ENCODE measurements at places on chromosomes 5 and 9. TPM values are rescaled to one million over a fixed set of nuclear protein-coding genes. Genes with fewer than 3 reads are reported as not detected.

- ATAC-seq: no peak
Measured at GRCh38 chr9:82209797-82210470, 221.4 kb downstream of the SPATA31D1 start.

DNA sequence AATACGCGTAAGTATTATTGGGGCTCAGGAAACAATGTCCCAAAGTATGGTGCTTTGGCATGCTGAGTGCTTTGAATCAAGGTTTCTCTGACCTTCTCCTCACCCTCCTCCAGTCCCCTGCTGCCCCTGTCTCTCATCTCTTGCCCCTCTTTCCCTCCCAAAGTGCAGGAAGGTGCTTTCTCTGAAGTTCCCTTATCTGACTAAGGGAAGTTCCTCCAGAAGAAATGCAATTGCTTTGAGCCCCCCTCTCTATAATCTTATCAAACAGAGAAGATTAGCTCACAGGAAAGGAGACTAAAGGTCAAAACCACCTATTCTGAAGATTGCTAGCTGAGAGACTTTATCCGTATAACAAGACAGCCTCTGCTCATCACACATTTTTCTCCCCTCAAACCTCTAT lies 288.1 kb downstream of the ARL15 start:
- ATAC-seq: no peak

The SCGB3A2 gene
- not detected for total RNA-seq

GRCh38 chr9:17669206-17669605 lies 90.3 kb downstream of the SH3GL2 start:
- no peak for ATAC-seq

The FRMD3 gene
- 0.60 TPM for total RNA-seq

DNA sequence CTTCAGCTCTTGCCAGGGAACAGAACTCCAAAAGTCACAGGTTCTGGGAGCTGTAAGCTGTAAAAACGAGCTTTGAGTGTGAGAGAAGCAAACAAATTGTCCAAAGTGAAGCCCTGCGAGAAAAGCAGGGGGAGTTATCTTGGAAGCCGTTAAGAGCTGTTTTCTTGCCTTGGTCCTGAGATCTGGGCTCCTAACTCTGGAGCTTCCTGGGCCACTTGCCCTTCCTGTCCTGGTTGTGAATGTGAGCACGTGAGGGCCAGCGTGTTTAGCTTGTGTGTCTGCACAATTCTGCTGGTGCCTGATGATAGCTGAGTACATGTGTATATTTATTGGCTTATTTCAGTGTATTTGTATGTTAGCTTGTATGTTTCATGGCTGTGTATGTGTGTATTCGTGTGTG lies 40.5 kb downstream of the DAB2IP start:
- ATAC-seq: no peak

DNA sequence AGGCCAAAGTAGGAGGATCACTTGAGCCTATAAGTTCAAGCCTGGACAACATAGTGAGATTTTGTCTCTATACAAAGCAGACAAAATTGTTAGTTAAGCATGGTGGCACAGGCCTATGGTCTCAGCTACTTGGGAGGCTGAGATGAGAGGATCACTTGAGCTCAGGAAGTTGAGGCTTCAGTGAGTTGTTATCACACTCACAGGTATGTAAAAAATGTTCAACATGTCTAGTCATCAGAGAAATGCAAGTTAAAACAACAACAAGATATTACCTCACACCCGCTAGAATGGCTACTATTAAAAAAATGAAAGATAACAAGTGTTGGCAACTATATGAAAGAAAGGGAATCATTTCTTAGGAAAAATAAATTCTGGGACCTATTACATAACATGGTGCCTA lies 341.5 kb upstream of the ST8SIA4 start:
- no peak for ATAC-seq

The DIRAS2 gene
- not detected for total RNA-seq

DNA sequence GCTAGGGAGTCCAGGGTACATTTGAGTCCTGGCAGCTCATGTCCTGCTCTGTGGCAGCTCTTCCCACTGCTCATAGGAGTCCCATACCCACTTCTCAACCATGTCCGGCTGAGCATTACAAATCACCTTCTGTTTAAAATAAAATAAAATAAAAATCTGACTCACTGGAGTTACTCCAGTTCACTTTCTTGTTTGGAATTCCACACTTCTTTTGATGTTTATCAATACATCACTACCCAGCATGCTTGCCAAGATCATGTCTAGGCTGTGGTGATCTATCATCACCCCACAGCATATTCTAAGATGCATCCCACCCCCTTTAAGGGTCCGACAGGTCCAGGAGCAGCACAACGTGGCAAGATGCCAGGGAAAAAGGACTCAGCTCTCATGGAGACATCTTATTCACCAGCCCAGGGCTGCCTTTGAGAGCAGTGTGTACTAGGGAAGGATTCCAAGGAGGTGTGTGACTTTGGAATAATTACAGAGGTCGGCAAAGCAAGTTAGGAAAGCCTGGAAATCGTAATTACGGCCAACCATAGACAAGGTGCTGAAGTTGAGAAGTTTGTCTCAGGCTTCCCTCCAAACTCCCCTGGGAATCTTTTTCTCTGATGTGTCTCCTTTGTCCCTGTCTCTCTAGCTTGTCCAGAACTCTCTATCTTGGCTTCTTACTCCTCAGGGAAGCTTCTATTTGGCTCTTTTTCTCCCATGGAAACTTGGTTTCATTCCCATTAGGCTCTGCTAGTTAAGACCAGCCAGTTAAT lies 111.4 kb upstream of the SLC1A3 start:
- ATAC-seq: no peak

The LCN15 gene
- not detected for total RNA-seq

The PCA3 gene
- not detected for total RNA-seq

DNA sequence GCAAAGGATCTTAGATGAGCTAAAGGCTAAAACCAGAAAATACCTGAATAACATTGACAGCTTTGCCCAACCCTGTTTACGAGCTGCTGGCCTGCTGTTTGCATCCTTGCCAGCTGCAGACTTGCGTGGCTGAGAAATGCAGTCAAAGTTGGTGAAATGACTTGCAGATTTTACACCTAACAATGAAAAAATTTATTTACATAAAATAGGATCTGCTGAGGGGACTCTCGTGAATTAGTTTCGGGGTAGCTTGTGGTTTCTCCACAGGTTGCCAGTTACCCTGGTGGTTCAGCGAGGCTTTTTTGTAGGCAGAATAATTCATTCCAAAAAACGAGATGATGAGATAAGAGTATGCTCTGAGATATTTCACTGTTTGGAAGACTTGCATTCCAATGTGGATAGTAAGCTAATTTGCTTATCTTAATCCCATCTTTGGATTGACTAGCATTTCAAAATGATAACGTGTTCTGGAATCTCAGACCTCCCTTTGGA lies 65.7 kb upstream of the FANCC start:
- ATAC-seq: no peak

The CSNK1A1 gene
- 404 TPM for total RNA-seq

- ATAC-seq: peak; percentile 48
Measured at GRCh38 chr5:139636207-139636792, 11.8 kb upstream of the CXXC5 start.

DNA sequence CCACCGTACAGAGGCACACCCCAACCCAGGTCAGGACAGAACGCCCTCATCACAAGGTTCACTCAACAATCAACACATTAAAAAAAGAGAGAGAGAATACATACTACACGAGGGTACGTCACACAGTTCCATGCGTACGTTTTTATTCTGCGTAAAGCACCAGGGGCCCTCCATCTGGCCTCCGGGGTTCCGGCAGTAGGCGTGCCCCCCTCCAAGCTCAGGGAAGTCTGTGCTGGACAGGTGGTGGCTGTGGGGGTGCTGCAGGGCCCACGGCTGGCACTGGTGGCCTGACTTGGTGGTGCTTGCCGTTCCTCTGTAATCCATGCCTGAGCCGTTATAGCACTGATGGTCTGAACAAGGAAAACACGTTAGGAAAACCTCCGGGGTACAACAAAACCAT lies 219.2 kb downstream of the ROR2 start:
- no peak for ATAC-seq

The ZFR gene
- 32.9 TPM for total RNA-seq

The UGCG gene
- total RNA-seq: 61.0 TPM

DNA sequence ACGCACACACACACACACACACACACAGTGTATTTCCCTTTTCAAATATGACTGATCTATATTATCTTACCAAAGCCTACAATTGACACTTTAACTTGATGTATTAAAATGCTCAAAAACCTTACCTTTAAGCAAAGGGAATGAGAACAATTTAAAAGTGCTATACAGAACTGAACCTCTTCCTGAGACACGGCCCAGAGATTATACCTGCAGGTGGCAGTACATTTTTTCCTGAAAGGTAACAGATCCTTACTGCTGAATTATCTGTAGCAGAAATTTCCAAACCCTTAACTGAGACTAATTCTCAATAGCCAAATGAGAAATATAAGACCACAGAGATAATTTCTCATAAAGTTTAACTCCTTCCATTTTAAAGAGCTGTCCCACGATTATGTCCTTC lies 91.1 kb downstream of the MYO10 start:
- ATAC-seq: no peak

- no peak for ATAC-seq
Measured at GRCh38 chr9:95246547-95246946, 71.0 kb downstream of the FANCC start.

DNA sequence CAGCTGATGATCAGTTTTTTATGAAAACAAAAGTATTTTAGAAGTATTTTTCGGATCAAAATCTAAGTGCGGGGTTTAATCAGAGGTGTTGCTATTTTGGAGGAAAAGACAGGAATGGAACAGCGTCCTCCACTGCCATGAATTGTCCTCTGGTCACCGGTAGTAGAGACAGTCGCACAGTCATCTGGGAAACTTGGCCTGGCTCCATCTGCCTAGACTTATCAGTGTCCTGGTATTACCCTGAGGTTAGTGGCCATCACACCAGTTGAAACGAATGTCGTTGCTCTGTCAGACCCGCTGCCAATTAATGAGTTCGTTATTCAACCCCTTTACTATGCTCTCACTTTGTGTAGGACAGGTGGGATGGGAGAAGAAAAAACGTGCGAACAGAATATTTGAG lies 8.2 kb downstream of the TLX3 start:
- ATAC-seq: no peak

The CTXN3 gene
- 0.24 TPM for total RNA-seq

- no peak for ATAC-seq
Measured at GRCh38 chr5:71533142-71533541, 54.0 kb upstream of the MCCC2 start.

The SLC27A4 gene
- total RNA-seq: 58.8 TPM

DNA sequence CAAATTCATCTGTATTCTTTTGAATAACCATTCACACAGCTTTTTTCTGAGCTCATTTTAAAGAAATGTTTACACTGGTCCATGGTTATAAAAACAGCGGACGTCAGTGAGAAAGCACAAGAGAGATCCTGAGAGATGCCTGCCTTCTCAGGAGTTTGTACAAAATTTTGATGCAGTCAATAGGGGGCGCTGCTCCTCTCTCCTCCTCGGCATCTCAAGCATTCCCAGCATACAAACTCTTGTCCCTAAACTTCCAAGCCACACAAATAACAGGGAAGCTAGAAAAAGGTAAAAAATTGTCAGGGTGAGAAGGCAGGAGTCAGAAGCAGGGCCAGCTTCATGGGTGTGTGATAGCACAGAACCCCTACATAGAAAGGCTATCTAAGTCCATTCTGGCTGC lies 11.2 kb upstream of the CCDC152 start:
- ATAC-seq: no peak

GRCh38 chr5:9335754-9336495 lies 209.9 kb downstream of the SEMA5A start:
- ATAC-seq: no peak

DNA sequence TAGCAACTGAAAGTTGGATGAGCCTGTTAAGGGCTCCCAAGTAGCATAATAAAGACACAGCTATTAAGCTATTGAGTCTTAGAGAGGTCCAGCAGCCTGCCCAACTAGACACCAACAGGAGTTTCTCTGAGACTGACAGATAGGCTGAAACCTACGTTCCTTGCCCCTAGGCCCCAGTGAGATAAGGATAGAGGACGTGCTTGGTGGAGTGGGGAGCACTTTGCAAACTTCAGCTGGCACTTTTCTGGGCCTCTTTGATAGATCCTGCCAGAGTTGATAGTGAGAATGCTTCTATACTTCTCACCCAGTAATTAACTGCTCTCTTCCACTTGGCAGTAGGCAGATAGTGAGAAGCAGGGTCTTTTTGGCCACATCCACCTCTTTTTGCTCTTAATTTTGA lies 20.8 kb upstream of the CTNNA1 start:
- ATAC-seq: no peak

- ATAC-seq: no peak
Measured at GRCh38 chr5:19986031-19986619, 1.9 kb downstream of the CDH18 start.

- peak; percentile 20 for ATAC-seq
Measured at GRCh38 chr5:149422366-149423048, 43.4 kb upstream of the IL17B start.

GRCh38 chr9:113425072-113425471 lies 14.5 kb downstream of the C9orf43 start:
- no peak for ATAC-seq

The KIF4B gene
- total RNA-seq: not detected

DNA sequence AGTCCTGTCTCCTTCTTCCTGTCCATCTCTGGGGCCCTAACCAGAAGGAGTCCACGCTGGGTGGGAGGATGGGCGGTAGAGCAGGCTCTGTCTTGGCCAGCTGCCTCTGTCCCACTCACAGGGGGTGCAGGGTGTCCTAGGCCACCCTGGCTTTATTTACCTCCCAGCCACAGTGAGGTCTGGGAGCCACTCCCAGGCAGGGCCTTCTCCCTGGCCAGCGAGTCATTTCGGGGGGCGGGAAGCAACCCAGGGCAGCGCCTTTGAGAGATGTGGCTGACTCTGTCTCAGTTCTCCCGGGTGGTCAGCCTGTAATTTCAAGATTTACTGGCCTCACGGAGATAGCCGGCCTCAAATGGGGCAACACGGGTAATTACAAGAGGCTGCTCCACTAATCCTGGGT lies 67.4 kb upstream of the PTCH1 start:
- no peak for ATAC-seq

DNA sequence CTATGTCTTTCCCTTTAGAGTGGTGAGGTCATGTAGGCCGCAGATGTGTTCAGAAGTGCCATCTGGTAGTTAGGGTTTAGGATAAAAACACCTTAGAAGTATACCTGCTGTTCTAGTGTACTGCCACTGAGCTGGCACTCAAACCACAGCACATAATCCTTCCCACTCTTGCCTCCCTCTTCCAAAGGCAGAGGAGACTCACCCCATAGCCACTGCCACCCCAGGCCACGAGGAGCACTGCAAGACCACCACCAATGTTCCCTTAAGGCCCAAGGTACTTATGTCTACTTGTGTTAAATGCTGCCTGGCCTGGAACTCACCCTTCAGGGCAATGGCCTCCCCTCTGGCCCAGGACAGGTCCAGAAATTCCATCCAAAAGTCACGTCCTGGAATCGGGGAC lies 379.5 kb upstream of the EDIL3 start:
- no peak for ATAC-seq
